ENCODE measurements at places on chromosomes 11 and 22. TPM values are rescaled to one million over a fixed set of nuclear protein-coding genes. Genes with fewer than 3 reads are reported as not detected.

BIK gene
- 6.8 TPM for total RNA-seq

KAT5 gene
- 53.5 TPM for total RNA-seq

DNA sequence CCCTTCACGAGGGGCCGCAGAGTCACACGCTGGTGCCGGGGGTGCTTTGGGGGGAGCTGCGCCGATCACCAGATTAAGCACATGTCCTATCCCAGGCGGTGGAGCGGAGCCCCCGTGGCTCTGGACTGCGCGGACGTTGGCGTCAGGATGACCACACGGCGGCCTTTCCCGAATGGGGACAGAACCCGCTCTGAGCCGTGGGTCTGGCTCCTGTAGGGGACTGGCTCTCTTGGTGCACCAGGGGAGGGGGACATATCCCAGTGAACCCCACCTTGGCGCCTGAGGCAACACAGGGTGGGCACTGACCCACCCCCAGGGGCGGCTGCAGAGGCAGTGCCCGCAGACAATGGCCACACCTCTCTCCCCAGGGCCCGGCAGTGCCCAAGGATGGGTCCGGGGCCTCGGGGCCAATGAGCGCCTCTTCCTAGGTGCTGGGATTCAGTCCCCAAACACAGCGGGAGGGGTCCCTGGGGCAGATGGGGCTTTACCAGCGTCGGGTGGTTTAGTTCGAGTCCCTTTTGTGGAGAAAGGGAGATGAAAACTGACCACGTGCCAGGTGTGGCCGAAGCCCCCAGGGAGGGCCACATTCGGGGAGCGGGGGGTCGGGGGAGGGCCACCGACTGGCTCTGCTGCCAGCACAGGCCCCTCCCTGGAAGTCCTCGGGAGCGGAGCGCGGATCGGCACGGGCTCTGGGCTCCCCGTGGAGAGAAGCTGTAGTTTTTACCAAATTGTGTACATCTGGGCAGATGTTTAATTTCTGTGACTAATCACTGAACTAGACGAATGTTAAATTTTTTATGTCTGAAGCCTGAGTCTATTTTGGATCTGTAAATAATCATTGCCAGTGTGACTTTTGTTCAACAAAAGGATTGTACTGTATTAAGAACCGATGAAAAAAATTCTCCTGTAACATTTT is 58.9 kb downstream of the GRAMD4 start:
- DNase-seq: no peak
- H3K36me3 ChIP-seq: peaks cover 21% of the 10 kb centered on the region
- H3K4me3 ChIP-seq: no peak overlapping the region
- no peak overlapping the region for H3K27ac ChIP-seq
- no peaks in the 10 kb centered on the region for H3K27me3 ChIP-seq

DNA sequence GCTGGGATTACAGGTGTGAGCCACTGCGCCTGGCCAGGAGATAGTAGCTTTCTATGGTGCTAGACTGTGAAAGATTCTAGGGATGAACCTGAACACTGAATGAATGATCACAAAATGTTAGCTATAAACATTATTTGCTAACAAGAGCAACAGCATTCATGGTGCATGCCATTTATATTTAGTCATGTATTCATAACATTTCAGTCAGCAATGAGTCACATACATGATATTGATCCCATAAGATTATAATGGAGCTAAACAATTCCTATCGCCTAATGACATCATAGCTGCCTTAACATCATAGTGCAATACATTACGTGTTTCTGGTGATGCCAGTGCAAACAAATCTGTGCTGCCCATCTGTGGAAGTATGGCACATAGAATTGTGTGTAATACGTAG is 164.1 kb downstream of the ARHGAP42 start:
- no peaks in the 10 kb centered on the region for H3K36me3 ChIP-seq
- H3K27ac ChIP-seq: no peak overlapping the region
- no peak overlapping the region for H3K4me3 ChIP-seq
- H3K4me1 ChIP-seq: no peaks in the 10 kb centered on the region

DNA sequence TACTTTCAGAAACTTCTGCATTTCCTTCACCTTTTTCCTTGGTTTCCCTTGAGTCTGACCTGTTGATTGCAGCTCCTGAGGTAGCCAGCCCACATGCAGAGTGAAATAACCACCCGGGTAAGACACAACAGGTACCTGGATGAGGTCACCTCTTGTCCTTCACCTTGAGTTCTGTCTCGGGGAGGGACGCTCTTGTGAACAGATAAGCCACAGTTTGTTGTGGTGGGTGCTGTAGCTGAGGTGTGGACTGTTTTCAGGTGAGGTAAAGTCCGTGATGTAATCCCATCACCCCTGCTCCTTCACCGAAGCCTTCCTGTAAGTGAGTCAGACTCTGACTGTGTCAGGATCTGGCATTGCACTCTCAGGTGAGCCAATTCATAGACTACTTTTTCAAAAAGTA is 183.1 kb downstream of the NAV2 start:
- H3K36me3 ChIP-seq: no peaks in the 10 kb centered on the region
- no peaks in the 10 kb centered on the region for H3K4me1 ChIP-seq
- H3K27me3 ChIP-seq: no peaks in the 10 kb centered on the region
- DNase-seq: no peak
- H3K27ac ChIP-seq: no peak overlapping the region
- no peak overlapping the region for H3K4me3 ChIP-seq

- no peak overlapping the region for H3K4me3 ChIP-seq
- no peaks in the 10 kb centered on the region for H3K4me1 ChIP-seq
- DNase-seq: no peak
- no peaks in the 10 kb centered on the region for H3K27me3 ChIP-seq
Measured at GRCh38 chr11:87176044-87176443, 138.3 kb downstream of the TMEM135 start.

GRCh38 chr11:57566905-57567514 is 462 bp downstream of the UBE2L6 start:
- peak overlapping the region; percentile 79 for H3K27ac ChIP-seq
- H3K4me3 ChIP-seq: peak overlapping the region; percentile 76
- H3K4me1 ChIP-seq: peaks cover 8% of the 10 kb centered on the region
- H3K27me3 ChIP-seq: no peaks in the 10 kb centered on the region
- H3K36me3 ChIP-seq: no peaks in the 10 kb centered on the region
